HFFc6 (cell line): ENCODE measurements at places on chromosomes 2 and 18.

DNA sequence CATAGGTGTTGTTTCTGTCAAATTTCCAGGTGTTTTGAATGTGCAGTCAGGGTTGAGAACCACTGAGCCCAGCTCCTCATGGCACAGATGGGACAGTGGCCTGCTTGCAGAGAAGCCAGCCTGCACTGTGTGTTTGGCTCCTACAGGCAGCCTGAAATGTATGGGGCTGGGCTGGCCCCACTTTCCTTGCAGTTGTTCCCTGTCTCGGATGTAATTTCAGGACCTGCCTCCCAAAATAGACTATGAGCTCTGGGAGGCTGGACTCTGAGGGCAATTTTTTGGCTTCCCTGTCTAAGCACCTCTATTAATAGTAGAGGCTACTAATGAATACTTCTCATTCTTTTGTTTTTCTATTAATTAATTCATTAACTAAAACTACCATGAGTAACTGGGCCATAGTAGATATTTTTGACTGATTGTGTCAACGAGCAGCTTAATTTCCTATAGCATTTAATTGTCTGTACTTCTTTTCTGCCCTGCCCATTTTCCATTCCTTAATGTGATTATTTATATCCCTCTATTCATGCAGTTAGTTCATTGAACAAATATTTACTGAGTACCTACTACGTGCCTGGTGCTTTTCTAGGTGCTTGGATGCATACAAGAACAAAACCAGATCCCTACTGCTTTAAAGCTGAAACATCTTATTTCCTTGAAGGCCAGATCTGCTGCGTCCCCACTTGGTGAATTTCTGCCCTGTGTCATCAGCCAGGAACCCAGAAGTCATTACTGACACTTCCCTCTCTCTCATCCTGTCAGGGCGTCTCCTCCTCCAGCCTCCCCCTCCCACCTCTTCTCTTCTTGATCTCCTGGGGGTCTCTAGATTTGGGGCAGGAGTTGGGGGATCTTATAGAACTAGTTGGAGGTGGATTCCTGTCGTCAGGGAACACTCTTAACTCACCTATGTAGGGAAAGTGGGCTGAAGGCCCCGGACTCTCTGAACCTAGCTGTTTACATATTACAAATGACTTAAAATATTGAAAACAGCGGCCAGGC lies 16.3 kb downstream of the DYSF start:
- no peak for DNase-seq

DNA sequence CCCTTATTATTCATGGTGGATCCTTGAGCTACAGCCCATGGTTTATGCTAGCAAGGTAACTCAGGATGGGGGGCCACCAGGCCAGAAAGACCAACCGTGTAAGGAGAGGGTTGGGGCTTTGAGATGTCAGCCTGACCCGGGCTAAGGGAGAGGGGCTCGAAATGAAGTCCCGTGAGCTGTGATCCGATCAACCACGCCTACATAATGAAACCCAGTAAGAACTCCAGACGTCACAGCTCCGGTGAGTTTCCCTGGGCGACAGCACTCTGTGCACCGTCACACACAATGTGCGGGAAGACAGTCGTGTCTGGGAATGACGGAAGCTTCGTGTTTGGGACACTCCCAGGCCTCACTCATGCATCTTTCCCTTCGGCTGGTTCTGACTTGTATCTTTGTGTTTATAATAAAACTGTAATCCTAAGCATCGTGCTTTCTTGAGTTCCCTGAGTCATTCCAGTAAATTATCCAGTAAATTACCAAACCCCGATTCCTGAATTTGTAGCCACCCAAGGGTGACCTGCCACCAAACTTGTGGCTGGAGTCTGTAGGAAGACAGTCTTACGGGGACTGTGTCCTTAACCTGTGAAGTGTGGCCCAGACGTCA lies 44.2 kb downstream of the CYP27C1 start:
- DNase-seq: peak; percentile 79

DNA sequence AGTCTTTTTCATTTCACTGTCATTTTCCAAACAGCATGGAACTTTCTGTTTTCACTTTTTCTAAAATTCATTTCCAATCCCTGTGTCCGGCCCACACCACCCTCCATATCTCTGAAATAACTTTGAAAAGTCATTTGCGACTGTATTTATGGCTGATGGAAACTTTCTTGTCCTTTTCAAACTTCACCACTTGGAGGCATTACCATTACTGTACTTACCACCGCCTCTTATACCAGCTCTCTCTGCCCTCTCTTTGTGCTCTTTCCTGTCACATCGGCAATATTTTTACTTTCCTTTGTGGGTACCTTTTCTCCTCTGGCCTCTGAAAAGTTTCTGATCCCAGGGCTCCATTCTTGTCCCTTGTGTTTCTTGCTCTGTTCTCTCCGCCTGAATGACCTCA lies 39.5 kb upstream of the IL1RL1 start:
- DNase-seq: no peak

- no peak for DNase-seq
Measured at GRCh38 chr2:234952270-234953115, 676 bp downstream of the SH3BP4 start.

- DNase-seq: no peak
Measured at GRCh38 chr2:45986509-45986908, 310.7 kb upstream of the EPAS1 start.

GRCh38 chr18:35022426-35023001 lies 18.7 kb upstream of the MAPRE2 start:
- DNase-seq: no peak

- DNase-seq: no peak
Measured at GRCh38 chr18:52160636-52161035, 179.4 kb upstream of the DCC start.

DNA sequence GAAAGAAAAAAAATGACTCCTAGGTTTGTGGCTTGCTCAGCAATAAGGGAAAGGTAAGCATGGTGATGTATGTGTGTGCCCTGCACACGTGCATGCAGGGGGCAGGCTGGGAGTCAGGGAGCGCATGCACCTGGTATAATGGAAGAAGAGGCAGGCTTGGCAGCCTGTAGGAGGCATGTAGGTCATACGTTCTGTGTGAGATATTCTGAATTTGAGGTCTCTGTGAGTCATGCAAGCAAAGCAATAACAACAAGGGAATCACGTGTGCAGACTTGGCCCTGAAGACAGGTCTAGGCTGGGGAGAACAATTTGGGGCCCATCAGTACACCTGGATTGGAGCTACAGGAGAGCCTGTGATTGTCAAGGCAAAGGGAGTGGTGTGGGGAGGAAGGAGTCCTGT lies 94.5 kb upstream of the TTC39C start:
- no peak for DNase-seq

GRCh38 chr18:6751222-6751621 lies 21.7 kb downstream of the ARHGAP28 start:
- DNase-seq: no peak

DNA sequence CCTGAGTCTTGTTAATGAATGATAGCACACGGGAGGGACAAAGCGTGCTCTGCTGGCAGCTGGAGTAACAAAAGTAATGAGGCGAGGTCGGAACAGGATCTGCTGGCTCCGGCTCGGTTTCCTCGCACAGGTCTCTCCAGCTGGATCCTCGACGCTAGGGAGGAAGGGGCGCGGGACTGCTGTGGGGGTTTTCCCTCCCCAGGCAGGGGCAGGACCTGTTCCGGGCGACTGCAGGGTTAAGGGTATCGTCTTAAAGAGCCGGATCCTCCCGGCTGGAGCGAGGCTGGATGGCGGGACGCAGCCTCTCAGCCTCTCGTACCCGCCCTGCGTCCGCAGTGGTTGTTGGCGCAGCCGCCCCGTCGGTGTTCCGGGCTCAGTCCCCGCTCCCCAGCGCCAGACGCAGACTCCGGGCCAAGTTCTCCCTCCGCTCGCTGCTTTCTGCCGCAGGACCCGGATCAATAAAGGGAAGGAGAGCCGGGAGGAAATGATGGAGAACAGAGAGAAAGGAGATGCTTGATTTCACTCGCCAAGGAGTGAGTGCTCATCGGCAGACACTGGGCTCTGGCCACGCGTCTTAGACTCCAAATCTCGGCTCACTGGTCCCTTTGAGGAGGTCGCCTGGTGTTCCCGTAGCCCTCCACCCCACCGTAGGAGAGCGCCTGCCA lies 1.1 kb upstream of the LIPG start:
- DNase-seq: no peak

DNA sequence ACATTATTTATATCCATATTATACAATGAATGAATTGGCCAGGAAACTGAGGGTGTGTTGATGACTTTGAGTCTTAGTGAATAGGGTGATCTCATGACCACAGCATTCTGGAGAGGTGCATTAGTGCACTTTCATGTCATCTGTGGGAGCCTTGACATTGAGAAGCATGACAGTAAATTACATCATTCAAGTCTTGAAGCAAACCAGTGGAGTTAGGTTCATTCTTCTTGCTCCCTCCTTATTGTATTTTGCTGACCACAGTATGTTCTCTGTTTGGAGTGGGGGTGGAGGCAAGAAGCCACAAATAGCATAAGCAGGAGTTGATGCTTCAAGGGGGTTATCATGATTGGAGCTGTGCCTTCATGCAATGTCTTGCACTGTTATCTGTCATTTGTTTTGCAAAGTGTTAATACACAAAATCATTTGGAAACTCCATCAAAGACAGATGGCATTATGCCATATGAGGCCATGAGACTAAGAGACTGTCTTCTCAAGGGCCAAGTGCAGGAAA lies 680.2 kb downstream of the NYAP2 start:
- DNase-seq: peak; percentile 80

- no peak for DNase-seq
Measured at GRCh38 chr2:150350500-150350899, 137.0 kb downstream of the RND3 start.

- no peak for DNase-seq
Measured at GRCh38 chr2:168593713-168594112, 137.6 kb downstream of the CERS6 start.

- no peak for DNase-seq
Measured at GRCh38 chr2:103484906-103485305, 723.1 kb downstream of the TMEM182 start.

GRCh38 chr2:15642011-15642814 lies 50.5 kb downstream of the DDX1 start:
- no peak for DNase-seq

- DNase-seq: no peak
Measured at GRCh38 chr18:3510896-3511295, 60.9 kb downstream of the TGIF1 start.

GRCh38 chr18:77161383-77161782 lies 28.8 kb upstream of the MBP start:
- no peak for DNase-seq

- no peak for DNase-seq
Measured at GRCh38 chr2:86433137-86433536, 8.0 kb upstream of the KDM3A start.

DNA sequence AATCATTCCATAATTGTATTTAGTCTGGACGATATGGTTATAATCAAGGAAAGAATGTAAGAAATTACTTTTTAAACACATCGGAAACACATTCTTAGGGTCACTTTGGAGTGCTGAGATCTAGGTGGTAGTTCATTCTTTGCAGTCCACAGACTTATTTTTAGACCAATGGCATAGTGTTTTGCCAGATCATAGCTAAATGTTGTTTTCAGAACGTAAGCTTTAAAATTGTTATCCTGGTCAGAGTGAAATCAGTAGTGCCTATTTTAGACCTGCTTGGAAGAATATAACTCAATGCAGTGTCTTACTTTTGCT lies 4.3 kb downstream of the MYL12A start:
- DNase-seq: no peak

- no peak for DNase-seq
Measured at GRCh38 chr2:6008186-6008585, 316.0 kb downstream of the SOX11 start.

GRCh38 chr2:217035967-217036366 lies 176.1 kb upstream of the TNP1 start:
- no peak for DNase-seq

DNA sequence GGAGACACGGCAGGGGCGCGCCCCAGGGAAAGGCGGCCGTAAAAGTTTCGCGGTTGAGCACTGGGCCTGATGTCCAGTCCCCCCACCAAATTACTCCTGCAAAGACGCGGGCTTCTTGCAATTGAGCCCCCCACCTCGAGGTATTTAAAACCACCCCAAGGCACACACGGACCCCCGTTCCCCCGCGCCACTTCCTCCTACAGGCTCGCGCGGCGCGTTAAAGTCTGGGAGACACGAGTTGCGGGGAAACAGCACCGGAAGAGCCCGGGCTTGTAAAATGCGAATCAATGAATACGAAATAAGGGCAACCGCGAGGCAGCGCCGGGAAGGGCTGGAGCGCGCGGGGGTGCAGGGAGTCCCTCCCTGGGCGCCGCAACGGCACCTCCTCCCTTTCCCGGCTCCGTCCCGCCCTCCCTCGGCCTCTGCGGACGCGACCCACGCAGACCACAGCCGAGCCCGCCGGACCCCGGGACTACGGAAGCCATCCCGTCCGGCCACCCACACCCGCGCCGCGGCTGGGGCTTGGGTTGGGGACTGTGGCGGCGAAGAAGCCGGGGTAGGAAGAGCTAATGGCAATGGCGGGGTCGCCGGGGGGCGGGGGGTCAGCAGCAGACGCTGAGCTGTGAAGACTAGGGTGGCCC lies 918 bp upstream of the NETO1 start:
- DNase-seq: no peak

- no peak for DNase-seq
Measured at GRCh38 chr2:158407031-158407430, 49.5 kb downstream of the CCDC148 start.

DNA sequence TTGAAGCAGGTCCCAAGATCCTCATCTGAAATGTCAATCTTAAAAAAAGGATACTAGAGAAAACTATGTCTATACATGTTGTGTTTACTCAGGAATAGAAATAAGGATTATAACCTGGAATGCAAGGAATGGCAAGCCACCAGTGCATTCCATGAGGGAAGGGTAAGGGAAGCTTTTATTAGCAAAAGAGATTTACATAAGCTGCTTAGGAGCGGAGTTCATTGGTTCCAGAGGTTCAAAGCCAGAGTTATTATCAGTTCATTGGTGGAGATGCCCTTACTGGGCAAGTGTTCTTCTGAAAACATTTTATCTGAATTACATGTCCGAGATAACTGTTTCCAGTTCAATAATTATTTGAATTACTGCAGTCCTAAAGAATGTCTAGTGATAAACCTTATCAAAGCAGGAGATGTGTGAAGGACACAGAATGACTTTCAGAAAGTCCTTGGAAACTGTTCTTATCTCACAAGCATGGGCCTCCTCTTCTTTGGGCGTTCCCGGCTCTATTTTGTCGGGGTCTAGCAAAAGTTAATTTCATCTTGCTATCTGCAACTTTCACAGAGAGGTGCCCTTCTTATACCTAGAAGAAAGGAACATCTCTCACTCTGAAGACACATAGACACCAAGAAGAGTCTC lies 23.5 kb downstream of the COMMD1 start:
- peak; percentile 37 for DNase-seq

- no peak for DNase-seq
Measured at GRCh38 chr2:216897561-216898203, 37.8 kb upstream of the TNP1 start.

DNA sequence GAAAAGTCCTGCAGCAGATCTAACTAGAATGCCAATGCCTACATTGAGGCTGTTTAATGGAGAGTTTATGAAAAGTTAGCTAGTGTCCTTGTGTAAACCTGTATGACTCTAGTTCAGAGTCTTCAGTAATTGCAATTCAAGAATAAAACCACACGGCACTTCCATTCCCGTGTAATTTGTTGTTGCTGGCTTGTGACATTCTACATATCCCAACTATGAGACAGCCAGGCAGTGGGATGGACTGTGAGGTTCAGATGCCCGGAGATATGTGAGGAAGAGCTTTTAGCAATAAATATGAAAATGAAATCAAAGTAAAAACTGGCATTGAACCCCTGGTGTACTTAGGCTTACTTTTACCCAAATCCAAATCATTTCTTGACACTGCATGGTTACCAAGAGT lies 263.4 kb downstream of the NEDD4L start:
- DNase-seq: no peak
